ENCODE measurements at places on chromosomes 12 and 14.

DNA sequence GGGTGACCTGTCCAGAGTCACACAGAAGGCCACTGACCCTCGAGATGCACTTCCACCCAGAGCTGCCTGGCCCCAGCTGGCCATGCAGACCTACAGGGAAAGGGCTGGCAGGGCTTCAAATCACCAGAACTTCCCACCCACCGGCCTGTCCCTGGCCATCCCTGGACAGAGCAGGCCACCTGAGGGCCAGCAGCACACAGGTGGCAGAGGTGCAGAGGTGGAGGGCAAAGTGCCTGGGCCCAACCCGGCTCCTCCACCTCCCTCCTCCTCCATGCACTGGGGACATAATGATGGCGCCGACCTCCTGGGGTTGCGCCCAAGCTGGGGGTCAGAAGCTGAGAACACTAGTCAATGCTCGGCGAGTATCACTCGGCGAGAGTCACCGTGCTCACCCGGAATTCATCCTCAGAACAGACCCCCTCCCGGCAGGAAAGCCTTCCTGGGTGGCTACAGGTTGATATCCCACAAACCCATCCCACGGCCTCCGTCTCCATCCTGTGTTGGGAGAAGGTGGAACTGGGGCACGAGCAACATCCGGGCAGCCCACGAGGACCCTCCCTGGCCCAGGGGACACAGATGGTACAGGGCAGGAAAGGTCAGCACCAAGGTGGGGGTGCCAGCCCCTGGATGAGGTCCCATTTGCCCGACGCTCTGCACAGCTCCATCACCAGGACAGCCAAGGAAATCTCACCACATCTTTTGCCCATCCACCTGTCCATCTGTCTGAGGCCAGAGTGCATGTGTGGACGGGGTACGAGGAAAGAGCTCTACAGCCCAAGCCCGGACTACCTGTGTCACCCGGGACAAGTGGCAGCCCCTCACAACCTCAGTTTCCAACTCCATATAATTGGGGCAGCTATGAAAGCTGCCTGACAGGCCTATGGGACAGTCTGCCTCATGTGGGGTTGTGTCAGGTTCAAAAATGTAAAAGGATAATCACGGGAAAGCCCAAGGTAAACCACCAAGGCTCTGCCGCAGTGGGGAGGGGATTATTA is 10.8 kb downstream of the BEGAIN start:
- H3K4me1 ChIP-seq = no peaks in the 10 kb centered on the region
- H3K27ac ChIP-seq = no peak overlapping the region
- peaks cover 24% of the 10 kb centered on the region for H3K27me3 ChIP-seq
- H3K36me3 ChIP-seq = no peaks in the 10 kb centered on the region

GRCh38 chr14:94450722-94451090 is 1.9 kb downstream of the SERPINA11 start:
- no peaks in the 10 kb centered on the region for H3K4me1 ChIP-seq
- no peak overlapping the region for H3K4me3 ChIP-seq
- H3K27ac ChIP-seq = no peak overlapping the region
- no peak for DNase-seq
- no peaks in the 10 kb centered on the region for H3K27me3 ChIP-seq

- H3K4me3 ChIP-seq = no peak overlapping the region
- H3K36me3 ChIP-seq = no peaks in the 10 kb centered on the region
- H3K27ac ChIP-seq = no peak overlapping the region
- no peak for DNase-seq
- no peaks in the 10 kb centered on the region for H3K4me1 ChIP-seq
Observed at GRCh38 chr12:93027041-93027440, 97.9 kb upstream of the EEA1 start.

- peaks cover 9% of the 10 kb centered on the region for H3K36me3 ChIP-seq
- peak overlapping the region; percentile 30 for H3K27ac ChIP-seq
- H3K27me3 ChIP-seq = peaks cover 29% of the 10 kb centered on the region
- DNase-seq = peak; percentile 95
- peaks cover 15% of the 10 kb centered on the region for H3K4me1 ChIP-seq
- peak overlapping the region; percentile 89 for H3K4me3 ChIP-seq
Observed at GRCh38 chr14:69153152-69153872, 393 bp upstream of the DCAF5 start.

All from thymus (tissue), 14 donors.